Suppressor macrophage (primary cell): ENCODE measurements at places on chromosomes 2 and 18.

DNA sequence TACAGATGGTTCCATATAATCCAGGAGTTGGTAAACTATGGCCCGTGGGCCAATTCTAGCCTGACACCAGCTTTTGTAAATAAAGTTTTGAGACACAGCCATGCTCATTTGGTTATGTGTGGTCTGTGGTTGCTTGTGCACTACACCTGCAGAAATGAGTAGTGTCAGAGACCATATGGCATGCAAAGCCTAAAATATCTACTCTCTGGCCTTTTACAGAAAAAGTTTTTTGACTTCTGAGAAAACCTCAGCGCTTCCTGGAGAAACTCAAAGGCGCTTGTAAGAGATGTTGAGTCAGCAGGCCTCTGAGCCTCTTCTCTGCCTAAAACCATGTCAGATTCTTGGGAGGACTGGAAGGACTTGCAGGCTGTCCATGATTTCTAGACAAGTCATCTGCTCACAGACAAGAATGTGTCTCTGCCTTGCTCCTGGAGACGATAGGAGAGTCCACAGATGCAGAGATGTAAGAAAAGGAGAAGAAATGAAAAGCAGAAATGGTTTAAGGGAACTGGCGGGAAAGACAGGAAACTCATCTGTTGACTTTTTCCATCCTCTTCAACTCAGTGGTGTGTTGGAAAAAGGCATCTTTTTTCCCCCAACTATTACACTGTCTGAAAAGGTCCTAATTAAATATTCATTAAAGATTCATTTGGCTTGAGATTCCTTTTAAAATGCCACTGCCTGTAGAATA lies 5.2 kb downstream of the TTC39C start:
- peak; percentile 32 for DNase-seq

GRCh38 chr18:79926715-79927606 lies 24.5 kb downstream of the SLC66A2 start:
- no peak for DNase-seq

GRCh38 chr2:25982273-25982967 lies at the start of gene KIF3C:
Gene KIF3C, minus strand, starts transcription at chr2:25982497. Its CDS starts 580 bp downstream, at chr2:25981917.
- peak; percentile 69 for DNase-seq

DNA sequence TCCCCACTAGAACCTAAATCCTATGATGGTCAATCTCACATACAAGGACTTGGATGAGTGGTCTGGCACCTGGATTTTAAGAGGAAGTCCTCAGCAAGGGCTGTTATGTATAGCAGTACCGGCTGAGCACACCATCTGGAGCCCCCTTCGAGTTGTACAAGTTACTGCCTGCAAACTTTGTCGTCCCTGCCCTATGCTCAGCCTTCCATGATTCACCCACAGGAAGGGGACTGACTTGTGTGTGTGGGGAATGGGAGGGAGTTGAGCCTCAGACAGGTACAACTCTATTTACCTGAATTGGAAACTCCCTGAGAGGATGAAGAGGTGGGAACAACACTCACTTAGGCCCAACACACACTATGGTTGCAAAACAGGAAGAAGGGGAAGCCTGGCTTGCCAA lies 186.6 kb downstream of the MYO5B start:
- DNase-seq, result no peak

GRCh38 chr2:47272031-47272864 lies 117.1 kb upstream of the STPG4 start:
- DNase-seq, result peak; percentile 69

GRCh38 chr18:22355598-22355997 lies 62.1 kb downstream of the CTAGE1 start:
- DNase-seq, result no peak

DNA sequence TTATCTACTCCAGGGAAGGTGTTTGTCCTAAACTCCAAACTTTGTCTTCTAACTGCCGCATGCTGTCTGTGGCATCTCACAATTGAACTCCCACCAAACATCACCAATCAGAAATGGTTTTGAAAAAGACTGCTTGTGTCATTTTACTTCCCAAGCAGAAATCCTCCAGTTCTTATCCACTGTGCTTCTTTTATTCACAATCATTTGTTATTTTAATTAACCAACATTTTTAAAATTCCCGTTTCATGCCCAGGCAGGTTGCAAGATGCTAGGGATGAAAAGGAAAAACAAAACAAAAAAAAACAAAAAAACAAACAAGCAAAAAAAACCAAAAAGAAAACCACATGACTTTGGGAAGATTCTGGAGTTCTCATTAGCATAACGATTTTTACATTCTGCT lies 63.5 kb upstream of the RAB27B start:
- no peak for DNase-seq

DNA sequence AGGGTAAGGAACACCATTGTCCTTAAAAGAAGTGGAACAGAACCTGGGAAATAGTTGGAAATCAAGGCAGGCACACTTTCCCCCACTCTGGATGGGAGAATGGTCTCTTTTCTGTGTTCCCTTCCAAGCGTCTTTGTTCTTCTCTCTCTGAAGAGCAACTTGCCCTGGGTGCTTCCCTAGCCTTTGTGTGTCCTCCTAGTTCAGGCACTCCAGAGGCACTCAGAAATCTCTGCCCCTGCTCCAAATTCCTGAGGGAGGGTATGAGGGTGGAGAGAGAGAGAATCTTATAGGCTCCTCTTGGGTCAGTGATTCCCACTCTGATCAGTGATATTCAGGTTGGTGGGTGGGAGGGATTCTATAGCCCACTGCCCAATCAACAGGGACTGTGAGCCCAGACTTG lies 8.8 kb upstream of the SIX2 start:
- no peak for DNase-seq

DNA sequence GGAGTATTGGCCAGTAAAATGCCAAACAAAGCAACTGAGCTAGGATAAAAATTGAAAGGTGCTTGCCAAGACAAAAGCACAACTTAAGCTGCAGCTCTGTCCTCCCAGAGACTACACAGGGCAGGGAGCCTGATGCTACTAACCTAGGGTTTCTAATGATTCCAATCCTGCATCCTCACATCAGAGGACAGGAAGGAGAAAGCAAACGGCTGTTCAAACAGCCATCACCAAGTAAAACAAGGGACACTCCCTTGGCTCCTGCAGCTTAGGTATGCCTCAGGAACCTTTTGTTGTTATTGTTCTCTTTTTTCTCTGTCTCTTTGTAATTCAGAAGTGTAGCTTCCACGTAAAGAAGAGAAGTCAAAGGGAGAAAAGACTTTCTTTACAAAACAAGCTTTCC lies 99.5 kb downstream of the TCF4 start:
- DNase-seq, result no peak

DNA sequence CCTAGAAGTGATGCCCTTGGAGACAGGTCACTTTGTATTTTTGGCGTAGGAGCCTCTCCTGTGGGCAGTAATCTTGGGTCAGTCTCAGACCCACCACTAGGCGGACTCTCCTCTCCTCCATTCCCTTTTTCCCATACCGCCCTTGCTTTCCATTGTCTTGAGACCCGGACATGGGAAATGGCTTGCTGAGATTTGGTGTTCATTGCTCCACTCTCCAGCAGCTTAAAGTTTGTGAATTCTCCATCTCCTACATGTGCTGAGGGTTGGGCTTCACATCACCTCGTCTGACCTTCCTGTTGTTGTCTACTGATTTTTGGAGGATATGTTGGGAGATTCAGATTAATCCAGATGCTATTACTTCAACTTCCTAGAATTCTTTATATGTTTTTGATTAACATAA lies 159.2 kb upstream of the RAB12 start:
- DNase-seq, result no peak

GRCh38 chr2:133959066-133959465 lies 294.8 kb upstream of the MGAT5 start:
- DNase-seq, result no peak

DNA sequence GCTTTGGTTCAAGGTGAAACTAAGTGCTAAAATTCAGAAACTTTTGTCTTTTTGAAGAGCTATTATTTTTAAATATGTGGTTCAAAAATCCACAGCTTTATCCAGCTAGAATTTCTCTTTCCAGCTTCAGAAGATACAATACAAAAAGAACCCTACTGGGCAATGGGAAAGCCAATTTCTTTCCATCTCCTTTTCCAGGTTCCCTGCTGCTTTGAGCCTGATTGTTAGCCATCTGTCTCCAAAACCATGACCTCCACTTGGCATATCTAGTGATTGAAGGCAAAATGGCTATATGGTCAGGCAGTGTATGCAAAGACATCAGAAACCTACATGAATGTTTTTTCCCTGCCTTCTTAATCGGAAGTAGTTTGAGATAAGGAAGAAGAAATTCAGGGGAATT lies 134.1 kb downstream of the KCNH7 start:
- DNase-seq, result no peak
